ENCODE measurements at places on chromosomes 7 and 10. TPM values are rescaled to one million over a fixed set of nuclear protein-coding genes. Genes with fewer than 3 reads are reported as not detected.

GRCh38 chr10:133088179-133088955 lies 643 bp downstream of the ADGRA1 start:
- no peak for DNase-seq

GRCh38 chr7:69256634-69257081 lies 341.6 kb upstream of the AUTS2 start:
- peak; percentile 90 for DNase-seq

DNA sequence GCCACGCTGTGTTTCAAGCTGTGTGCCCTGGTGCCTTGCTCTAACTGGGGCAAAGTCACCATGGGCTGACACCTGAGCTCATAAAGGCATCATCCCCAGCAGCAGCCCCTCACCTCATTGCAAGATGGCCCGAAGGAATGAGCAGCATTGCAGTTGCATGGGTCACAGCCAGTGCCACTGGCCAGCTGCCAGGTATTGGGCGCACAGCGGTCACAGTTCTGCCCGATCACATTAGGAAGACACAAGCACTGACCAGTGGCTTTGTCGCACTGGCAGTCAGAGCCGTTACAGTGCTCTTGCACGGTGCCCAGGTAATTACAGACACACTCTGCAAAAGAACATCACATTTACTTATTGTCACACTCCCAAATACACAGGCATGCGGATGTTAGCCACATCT lies 51.1 kb downstream of the LAMB1 start:
- DNase-seq, result no peak

DNA sequence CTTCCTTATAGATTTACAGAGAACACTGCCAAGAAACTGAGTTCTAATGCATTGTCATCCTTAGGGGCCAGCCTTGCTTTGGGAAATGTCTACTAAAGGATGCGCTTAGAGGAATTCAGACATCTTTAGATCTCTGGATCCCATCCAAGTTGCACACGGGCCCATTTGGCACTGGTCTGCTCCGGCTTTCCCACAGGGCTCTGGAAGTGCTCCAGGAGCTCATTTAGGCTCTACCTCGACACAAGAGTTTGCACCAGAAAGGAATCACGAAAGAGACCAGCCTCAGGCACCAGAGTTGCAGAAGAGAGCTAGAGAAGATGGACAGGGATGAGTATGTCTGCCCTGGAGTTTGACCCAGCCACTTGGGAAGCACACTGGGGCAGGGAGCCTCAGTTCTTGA lies 150.1 kb upstream of the TMEM72 start:
- DNase-seq, result peak; percentile 48

GRCh38 chr10:78165172-78165571 lies 131.5 kb downstream of the RPS24 start:
- no peak for DNase-seq

DNA sequence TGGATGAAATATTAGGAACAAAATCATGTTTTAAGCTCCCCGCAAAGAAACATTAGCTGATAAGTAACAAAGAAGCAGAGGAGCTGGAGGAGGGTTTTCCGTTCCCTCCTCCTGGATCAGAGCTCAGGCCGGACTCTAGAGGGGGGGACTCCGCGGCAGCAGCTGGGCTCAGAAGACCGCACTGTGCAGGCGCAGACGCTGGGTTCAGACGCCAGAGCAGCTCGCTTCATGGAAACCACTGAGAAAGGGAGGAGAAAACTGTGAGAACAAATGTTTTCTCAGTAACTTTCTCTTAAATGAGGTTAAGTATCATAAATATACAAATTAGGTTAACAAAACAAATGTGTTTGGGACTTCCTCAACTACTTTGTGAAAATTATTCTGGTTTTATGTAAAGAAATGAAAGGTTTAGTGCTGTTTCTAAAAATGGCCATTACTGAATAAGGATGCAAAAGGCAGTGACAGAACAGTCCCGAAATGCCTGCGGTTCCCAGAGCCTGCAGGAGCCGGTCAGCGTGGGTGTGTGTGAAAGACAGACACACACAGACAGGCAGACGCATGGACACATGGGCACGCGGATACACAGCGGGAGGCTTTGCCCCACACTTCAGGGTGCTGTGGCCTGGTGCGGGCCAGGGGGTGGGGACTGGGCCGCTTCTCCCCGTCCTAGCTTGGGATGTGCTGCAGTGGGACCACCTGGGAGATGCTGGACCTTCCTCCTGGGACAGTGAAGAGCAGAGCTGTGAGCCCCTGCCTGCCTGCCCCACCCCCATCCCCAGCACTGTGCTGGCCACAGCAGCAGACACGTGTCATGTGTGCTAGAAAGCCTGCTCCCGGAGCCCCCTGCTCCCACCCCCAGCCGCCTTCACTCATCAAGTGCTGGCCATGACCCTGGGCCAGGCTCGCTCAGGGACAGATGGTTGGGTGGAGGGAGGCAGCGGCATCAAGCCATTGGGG lies 20.3 kb upstream of the ADGRA1 start:
- DNase-seq, result peak; percentile 69

- DNase-seq, result no peak
Measured at GRCh38 chr10:103724771-103725170, 130.6 kb downstream of the SH3PXD2A start.

GRCh38 chr7:132930881-132931280 lies 151.0 kb downstream of the CHCHD3 start:
- DNase-seq, result no peak

- DNase-seq, result no peak
Measured at GRCh38 chr10:131071721-131072120, 239.8 kb downstream of the TCERG1L start.

DNA sequence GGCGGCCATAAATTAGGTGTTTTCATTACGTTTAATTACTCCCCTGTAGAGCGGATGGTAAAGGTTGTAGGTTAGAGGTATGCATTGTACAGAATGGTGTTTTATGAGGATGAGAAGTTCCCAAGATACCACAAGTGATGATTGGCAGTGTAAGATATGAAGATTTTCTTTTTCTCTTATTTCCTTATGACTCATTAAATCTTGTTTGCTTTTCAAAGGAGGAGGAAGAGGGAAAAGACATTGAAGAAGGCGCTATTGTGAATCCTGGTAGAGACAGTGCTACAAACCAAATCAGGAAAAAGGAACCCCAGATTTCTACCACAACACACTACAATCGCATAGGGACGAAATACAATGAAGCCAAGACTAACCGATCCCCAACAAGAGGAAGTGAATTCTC lies 133.9 kb downstream of the AASS start:
- no peak for DNase-seq

DNA sequence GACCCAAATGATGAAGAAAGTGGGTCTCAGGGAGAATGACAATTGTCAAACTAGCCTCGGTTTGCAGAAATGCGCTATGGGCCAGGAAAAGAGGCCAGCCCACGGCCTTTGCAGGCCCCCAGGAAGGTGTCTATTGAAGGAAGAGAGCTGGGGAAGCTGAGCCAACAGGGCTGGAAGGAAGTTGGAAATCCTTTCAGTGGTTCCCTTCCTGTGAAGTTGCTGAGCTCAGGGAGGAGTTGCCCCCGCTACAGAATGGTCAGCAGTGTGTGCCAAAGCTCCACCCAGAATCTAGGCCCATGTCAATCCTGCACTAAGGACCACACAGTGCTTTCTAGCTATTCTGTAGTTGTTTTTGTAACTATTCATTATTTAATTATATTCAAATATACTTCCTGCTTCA lies 91.6 kb upstream of the ANLN start:
- DNase-seq, result no peak

- peak; percentile 52 for DNase-seq
Measured at GRCh38 chr7:983004-983615, at the start of gene CYP2W1. Gene CYP2W1, plus strand, starts transcription at chr7:983181. Its CDS starts 31 bp downstream, at chr7:983212.

GRCh38 chr10:98391578-98391991 lies 23.4 kb downstream of the PYROXD2 start:
- peak; percentile 61 for DNase-seq

DNA sequence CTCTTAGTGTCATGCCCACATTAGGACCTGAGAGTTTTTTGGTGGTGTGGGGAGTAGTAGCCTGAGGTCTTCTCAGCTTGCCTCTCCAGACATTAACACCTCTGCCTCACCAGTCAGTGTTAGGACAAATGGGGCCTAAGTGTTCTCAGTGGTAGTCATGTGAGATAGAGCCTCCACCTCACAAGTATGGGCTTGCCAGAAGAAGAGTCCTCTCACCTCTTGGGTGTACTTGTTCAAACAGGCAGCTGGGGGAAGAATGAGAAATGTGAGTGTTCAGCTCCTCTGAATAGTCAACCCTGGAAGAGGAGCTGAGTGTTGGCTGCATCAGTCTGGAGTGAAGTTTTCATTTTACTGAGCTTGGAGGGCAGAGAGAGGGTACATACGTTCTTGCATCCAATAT lies 464.6 kb downstream of the POM121L12 start:
- no peak for DNase-seq

DNA sequence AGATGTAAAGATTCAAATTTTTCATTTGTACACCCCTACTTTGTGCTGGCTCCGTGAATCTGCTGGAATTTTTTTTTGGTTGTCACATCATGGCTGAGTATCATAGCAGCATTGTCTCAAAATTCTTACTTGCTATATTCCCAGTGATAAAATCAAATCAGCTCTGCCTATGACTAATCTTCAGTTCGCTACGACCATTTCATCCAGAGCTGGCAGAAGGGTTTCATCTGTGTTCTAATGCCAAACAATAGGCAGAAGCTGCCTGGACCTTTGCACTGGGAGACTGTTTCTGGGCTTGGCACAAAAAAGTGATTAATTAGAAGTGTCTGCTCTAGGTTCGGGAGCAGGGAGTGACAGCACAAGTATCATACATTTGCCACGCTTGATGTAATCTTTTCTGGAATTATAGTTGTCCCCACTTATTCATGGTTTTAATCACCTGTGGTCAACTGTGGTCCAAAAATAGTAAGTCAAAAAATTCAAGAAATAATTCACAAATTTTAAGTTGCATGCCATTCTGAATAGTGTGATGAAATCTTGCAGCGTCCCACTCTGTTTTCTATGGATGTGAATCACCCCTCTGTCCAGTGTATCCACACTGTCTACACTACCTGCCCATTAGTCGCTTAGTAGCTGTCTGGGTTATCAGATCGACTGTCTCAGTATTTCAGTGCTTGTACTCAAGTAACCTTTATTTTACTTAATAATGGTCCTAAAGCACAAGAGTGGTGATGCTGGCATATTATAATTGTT lies 120.5 kb upstream of the IMMP2L start:
- no peak for DNase-seq

GRCh38 chr10:71968553-71969474 lies 4.6 kb downstream of the CHST3 start:
- DNase-seq, result no peak

DNA sequence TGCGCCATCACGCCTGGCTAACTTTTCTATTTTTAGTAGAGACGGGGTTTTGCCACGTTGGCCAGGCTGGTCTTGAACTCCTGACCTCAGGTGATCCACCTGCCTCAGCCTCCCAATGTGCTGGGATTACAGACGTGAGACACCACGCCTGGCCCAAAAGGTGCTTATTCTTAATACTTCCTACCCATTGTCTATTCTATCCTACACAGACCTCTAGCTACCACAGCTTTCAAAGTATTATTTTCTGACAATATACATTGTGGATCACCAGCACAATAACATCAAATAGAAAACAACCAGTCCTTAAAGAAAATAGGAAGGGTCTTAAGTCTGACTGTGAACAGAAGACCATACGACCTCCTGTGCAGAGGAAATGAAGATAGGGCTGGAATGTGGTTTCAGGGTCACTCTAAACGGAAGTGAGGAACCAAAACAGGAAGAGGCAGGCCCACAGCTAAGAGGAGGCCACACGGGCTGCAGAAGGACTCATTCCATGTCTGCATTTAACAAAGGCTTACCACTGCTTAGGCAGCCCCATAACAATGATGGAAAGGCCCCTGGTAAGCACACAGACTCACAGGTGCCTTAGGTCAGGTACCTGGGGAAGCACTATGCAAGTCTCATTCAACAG lies 115.2 kb downstream of the ZFAND4 start:
- no peak for DNase-seq

DNA sequence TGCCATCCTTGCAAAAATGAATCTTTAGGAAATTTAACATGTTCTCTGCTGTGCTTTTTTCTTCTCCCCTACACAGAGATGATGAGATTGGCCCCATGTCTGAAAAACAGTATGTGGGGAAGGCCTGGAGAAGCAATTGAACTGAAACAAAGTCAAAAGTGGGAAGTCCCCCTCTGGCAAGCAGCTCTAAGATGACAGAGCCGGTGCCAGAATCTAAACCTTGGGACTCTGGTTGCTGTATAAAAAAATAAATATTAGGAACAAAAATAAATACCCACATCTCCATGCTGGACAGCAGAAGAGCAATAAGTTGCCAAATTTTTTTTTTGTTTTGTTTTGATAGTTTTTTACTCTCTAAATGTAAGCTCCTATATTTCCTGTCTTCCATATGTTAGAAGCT lies 51.8 kb upstream of the TRIL start:
- no peak for DNase-seq

GRCh38 chr7:138917771-138918170 lies 63.4 kb downstream of the KIAA1549 start:
- DNase-seq, result peak; percentile 50

DNA sequence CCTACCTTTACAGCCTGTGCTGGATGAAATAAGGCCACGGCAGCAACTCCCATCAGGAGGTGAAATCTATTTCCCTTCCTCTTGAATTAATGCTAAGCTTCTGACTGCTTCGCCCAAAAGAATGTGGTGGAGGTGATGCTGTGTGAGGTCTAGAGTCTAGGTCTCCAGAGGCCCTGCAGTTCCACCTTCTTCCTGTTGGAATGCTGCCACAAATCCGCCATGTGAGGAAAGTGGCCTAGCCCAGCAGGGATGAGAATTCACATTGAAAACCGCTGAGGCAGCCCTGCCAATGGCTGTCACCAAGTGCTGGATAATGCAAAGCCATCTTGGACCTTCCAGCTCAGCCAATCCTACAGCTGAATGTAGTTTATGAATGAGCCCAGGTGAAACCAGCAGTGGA lies 28.0 kb downstream of the RHOBTB1 start:
- no peak for DNase-seq

The GDF10 gene
- total RNA-seq, result 32.6 TPM

The CPVL gene
- total RNA-seq, result 11.7 TPM

The TUBB8 gene
- total RNA-seq, result not detected

The FXYD4 gene
- total RNA-seq, result not detected

The MBLAC1 gene
- 0.82 TPM for total RNA-seq

The ADRB1 gene
- total RNA-seq, result 0.10 TPM

The BUD23 gene
- total RNA-seq, result 30.1 TPM

The SFTPA2 gene
- 0.62 TPM for total RNA-seq

The MAPK8 gene
- total RNA-seq, result 72.4 TPM

The TAS2R60 gene
- not detected for total RNA-seq

Data from tongue (tissue), 3 donors.